IMR-90 (cell line): ENCODE measurements at places on chromosomes 2 and 18. TPM values are rescaled to one million over a fixed set of nuclear protein-coding genes. Genes with fewer than 3 reads are reported as not detected.
A peak's percentile ranks its signal among the peaks of the same experiment; 100 is the strongest.

The IL1R2 gene
- total RNA-seq, result not detected in 2 replicates

- no peaks in the 10 kb centered on the region for H3K27me3 ChIP-seq
- H3K36me3 ChIP-seq, result no peaks in the 10 kb centered on the region
- H3K27ac ChIP-seq, result peak overlapping the region; percentile 65
- peak; percentile 31 for DNase-seq
- H3K4me1 ChIP-seq, result peaks cover 4% of the 10 kb centered on the region; the same call in 1 of the 2 replicates
Observed at GRCh38 chr2:197515315-197515738, 539 bp upstream of the MOB4 start.

- 0 out of 2 replicates have a peak, but pooled peaks cover 3% of the 10 kb centered on the region for H3K27me3 ChIP-seq
- no peak overlapping the region for H3K4me3 ChIP-seq
- DNase-seq, result no peak
- H3K27ac ChIP-seq, result no peak overlapping the region
- no peaks in the 10 kb centered on the region for H3K4me1 ChIP-seq
Observed at GRCh38 chr2:98702127-98702802, 28.7 kb downstream of the MGAT4A start.

- no peaks in the 10 kb centered on the region for H3K36me3 ChIP-seq
- peaks cover 55% of the 10 kb centered on the region for H3K27me3 ChIP-seq
- no peaks in the 10 kb centered on the region for H3K4me1 ChIP-seq
- H3K27ac ChIP-seq, result no peak overlapping the region
- no peak for DNase-seq
- H3K4me3 ChIP-seq, result no peak overlapping the region
Observed at GRCh38 chr2:218961651-218962570, 2.4 kb downstream of the CDK5R2 start.

DNA sequence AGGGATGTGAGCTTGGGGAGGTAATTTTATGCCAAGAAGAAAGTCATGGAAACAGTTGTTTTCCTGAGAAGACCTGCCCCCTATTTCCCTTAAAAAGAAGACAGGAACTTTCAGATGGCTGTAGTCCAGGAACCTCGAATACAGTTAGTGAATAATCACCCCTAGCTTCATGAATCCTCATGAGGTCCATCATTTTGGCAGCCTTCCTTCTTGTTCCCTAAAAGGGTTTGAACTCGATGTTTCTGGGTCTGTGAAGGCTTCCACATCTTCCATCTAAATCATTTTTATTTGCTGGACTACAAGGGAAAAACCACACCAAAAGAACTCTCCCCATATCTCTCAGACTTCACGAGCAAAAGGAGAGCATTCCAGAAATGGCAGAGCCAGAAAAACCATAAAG, 290.8 kb downstream of the SLC4A3 start:
- DNase-seq, result no peak
- H3K4me3 ChIP-seq, result no peak overlapping the region
- H3K4me1 ChIP-seq, result no peaks in the 10 kb centered on the region
- H3K36me3 ChIP-seq, result no peaks in the 10 kb centered on the region
- H3K27me3 ChIP-seq, result peaks cover 5% of the 10 kb centered on the region; the same call in 1 of the 2 replicates

DNA sequence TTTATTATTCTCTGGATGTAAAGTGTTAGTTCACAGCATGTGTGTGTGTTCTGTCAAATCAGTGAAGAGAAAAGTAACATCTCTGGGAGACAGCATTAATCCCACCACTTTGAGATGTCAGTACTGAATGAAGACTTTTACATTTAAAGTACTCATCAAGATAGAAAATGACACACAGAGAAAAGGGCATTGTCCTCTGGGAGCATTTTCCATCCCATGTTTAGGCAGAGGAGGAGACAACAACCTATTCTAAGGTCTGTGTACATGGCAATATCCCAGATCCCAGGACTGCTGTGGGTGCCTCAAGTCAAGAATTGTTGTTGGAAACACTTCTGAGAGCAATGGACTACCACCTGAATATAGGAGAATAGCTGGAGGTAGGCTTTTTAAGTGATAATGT, 201.5 kb downstream of the PPP1R1C start:
- no peak overlapping the region for H3K4me3 ChIP-seq
- no peaks in the 10 kb centered on the region for H3K4me1 ChIP-seq
- no peaks in the 10 kb centered on the region for H3K36me3 ChIP-seq
- no peak for DNase-seq
